HT-29 (cell line): ENCODE measurements at places on chromosomes 16 and 17. TPM values are rescaled to one million over a fixed set of nuclear protein-coding genes. Genes with fewer than 3 reads are reported as not detected.
A peak's percentile ranks its signal among the peaks of the same experiment; 100 is the strongest.

- no peak for DNase-seq
Measured at GRCh38 chr16:9384141-9384540, 292.7 kb downstream of the HAPSTR1 start.

DNA sequence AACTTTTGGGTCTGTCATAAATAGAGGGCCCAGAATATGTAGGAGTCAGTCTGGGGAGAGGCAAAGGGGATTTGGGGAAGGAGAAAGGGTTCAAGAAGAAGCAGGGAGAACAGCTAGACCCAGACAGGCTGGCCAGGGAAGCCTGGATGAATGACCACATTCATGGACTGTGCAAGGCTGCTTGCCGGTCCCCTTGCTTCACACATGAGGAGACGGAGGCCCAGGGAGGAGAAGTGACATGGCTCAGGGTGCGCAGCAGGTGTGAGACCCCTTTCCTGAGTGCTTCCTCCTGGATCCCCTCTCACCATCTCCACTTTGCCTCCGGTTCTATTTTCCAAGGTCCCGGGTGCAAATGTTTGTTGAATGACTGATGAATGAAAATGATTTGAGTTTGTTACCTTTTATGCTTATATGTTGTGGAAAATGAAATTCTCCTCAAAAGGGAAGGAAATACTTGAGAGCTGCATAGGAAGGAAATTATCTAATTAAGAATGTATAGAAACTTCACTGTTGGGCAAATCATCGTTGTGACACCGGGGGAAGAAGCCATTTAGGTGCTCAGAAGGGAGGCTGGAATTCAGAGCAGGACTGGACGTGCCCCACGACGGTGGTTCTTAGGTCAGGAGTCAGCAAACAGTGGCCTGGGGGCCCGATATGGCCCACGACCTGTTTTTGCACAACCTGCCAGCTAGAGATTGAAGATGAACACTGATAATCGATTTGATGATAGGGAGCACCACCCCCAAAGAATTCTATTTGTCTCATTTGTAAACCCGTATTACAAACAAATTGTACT lies 559 bp downstream of the ITGAM start:
- no peak for DNase-seq

- DNase-seq = no peak
Measured at GRCh38 chr16:64206862-64207261, 915.0 kb downstream of the CDH11 start.

GRCh38 chr17:44354582-44355561 lies 8.8 kb downstream of the FAM171A2 start:
- DNase-seq = no peak

Gene MT1H
- not detected in 2 replicates for total RNA-seq

Gene TEX14
- 0.03 TPM in 1 of 2 replicates, not detected in the other for total RNA-seq

- DNase-seq = peak; percentile 47
Measured at GRCh38 chr16:81752225-81752875, 26.7 kb upstream of the PLCG2 start.

GRCh38 chr17:75869282-75870141 lies 8.9 kb downstream of the TRIM47 start:
- DNase-seq = peak; percentile 56

- peak; percentile 34 for DNase-seq
Measured at GRCh38 chr17:58215685-58216084, 3.4 kb downstream of the MKS1 start.

Gene TLCD3B
- 0.79 TPM in 1 of 2 replicates, not detected in the other for total RNA-seq

DNA sequence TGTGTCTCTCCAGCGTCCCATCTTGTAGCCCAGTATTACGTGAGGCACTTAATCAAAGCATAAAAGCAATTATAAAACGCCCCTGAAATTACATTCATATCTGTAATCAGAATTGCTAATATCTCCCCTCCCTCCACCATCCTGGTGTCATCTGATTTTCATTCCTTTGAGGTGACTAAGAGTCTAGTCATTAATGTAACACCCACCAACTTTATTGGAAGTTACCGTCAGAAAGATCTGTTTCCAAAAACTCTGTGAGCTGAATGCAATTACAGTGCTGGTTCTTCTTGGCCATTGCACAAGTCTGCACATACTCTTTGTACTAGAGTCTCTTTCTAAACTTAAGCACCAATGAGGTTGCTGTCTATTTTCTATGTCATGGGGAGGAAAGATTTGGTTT lies 12.5 kb upstream of the MAF start:
- no peak for DNase-seq

- no peak for DNase-seq
Measured at GRCh38 chr17:47855737-47856136, 4.8 kb upstream of the SP6 start.

Gene CMTM2
- not detected in 2 replicates for total RNA-seq

Gene KCNH4
- total RNA-seq = not detected in 2 replicates

GRCh38 chr17:29918016-29918415 lies 12.0 kb downstream of the SSH2 start:
- no peak for DNase-seq

DNA sequence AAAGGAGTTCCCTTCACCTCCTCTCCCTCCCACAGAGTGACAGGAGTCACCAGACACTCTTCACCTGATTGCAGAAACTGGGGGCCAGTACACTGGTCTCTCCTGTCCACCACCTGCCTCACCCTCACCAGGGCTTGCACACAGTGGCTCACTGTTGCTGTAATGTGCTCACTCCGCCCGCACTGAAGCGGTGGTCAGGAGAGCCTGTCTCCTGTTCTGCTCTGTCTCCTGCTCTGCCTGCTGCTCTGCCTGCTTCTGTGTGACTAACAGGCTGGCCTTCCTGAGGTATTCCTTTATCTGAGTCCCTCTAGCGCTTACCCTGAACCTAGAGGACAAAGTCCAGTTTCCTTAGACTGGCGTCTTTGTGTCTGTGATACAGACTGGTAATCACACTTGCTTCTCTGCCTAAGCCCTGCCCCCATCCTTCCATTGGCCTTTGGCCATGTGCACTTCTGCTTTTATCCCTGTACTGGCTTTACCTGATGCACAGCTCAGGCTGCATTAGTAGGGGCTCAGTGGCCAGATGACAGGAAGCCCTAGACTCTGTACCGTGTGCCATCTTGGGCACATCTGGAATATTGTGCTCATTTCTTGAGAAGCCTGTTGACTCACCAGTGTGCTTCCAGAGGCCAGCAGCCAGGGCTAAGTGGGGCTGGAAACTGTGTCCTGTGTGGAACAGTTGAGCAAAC lies 13.3 kb downstream of the PROCA1 start:
- DNase-seq = peak; percentile 95

GRCh38 chr17:76135810-76136188 lies 5.2 kb downstream of the FOXJ1 start:
- DNase-seq = no peak

- no peak for DNase-seq
Measured at GRCh38 chr17:17398188-17398942, 78.4 kb upstream of the MED9 start.

DNA sequence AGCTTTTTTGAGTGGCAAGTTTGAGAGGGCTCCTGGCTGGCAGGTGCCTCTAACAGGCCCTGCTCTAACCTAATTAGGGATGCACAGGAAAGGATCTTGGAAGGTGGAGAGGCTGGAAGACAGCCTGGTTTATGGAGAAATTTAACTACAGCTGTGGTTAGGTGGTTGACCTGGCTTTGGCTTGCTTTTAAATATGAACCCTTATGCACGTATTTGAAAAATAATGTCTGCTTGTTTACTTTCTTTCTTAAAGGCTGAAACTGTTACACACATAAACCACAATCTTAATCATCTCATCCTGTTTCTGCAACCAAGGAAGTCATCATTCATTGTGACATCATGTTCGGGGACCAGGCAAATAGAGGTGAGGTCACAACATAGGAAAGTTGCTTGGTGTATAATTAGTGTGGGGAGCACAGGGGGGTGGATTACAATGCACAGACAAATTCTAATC lies 23.1 kb upstream of the DHRS13 start:
- DNase-seq = no peak

GRCh38 chr16:88088161-88088581 lies 136.9 kb downstream of the BANP start:
- DNase-seq = no peak

GRCh38 chr16:24677388-24677787 lies 52.1 kb upstream of the TNRC6A start:
- no peak for DNase-seq

DNA sequence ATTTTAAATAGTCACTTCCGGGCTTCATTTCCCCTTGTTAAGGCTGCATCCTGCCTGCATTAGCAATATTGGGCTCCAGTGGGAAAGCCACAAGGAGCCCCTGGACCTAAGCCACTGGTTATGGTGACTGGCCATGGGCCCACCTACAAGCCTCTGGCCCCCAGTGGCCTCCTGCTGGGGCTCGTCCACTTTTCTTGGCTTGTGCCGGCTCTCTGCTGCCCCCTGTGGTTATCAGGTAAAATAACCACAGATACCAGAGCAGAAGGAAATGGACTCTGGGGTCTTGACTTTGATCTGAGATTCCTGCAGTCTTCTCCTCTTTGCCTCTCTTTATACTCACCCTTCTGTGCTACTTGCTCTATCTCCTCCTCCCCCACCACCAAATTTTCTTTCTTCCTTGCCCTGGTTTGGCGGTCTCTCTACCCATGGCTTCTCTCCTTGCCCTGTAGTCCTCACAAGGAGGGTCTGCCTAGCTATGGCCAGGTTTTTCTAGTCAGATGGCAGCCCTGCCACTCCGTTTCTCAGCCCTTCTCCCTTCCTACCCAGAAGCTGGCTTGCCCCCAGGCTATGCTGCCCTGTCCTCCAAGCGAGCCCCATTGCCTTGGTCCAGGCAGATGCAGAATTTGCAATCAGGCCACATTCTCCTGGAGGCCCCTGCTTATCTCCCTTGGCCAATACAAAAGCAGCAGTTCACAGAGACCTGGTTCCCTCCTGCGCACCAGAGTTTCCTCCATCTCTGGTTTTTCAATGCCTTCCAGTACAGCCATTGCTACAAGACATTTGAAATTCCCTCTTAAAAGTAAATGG lies 82.9 kb upstream of the RCVRN start:
- peak; percentile 16 for DNase-seq

DNA sequence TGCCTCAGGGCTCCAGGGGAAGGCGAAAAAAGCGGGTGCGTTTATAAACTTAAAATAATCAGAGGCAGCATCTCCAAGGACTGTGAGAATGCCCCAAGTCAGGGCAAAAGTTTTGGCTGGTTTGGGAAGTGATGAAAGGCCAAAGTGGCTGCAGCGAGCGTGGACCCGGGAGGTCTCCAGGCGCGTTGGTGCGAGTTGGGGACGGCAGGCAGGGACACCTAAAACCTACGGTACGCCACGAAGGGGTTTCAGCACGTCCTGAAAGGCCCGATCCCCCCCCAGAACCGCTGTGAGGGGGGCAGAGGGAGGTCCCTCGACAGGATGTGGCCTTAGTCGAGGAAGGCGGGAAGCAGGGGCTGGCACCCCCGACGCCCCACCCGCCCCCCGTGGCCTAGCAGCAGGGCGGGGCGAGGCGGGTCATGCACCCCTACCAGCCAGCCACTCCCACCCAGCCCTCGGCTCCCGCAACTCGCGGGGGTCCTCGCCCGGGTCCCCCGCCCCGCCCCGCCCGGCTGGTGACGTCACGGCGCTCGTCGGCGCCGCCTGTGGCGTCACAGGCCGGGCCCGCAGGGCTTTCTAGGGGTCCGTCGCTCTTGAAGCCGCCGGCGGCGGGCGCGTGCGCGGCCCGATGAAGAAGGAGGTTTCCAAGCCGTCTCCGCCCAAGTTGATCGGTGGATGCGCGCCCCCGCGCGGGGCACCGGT lies at the start of gene MYCBPAP:
Gene MYCBPAP, plus strand, starts transcription at position 569 of the 702 bp plus-strand sequence. CDS start 236 bp downstream, outside the sequence.
- DNase-seq = peak; percentile 61

Gene CHTF8
- 55.1 and 70.6 TPM in 2 replicates for total RNA-seq

DNA sequence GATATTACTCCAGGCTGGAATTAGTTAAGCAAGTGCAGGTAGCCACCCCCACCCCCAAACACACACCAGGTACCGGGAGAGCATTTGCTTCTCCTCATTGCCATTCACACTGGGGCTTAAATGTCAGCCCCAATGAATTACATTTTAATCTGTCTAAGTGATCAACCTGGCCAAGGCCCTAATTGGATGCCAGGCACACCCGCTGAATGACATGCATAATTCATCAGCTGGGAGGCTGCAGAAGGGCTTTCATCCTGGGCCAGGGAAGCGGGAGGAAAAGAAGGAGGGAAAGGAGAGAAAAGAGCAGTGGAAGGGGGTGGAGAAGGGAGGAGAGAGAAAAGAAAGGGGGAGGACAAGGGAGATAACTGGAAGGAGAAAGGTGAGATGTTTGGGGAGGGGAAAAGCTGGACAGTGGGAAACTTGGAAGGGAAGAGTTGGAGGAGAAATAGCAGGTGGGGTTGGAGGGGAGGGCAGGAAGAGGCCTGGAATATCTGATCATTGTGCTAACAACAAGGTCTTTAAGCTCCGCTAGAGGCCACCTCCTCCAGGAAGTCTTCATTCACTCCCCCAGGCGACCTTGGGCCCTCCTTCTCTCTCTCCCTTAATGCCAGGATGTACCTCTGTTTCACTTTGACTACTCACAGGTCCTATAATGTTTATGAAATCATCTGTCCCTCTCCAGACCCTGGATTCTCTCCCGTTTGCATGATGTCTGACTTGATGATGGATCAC lies 40.1 kb upstream of the CES5A start:
- no peak for DNase-seq

- DNase-seq = peak; percentile 80
Measured at GRCh38 chr17:41687828-41688640, 651 bp upstream of the EIF1 start.

- DNase-seq = no peak
Measured at GRCh38 chr16:57730771-57731730, 4.5 kb upstream of the KATNB1 start.

GRCh38 chr16:48546774-48547173 lies 63.2 kb downstream of the N4BP1 start:
- DNase-seq = peak; percentile 57

DNA sequence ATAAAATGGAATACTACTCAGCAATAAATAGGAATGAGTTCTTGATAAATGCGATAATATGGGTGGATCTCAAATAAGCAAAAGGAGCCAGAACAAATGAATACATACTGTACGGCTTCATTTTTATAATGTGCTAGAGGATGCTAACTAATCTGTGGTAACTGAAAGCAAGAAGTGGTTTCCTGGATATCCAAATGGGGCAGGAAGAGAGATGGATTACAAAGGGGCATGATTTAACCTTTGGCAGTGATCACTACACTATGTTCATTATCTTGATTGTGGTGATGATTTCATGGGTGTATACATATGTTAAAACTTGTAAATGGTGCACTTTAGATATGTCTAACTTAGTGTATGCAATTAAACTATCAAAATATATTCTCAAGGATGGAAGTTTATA lies 222.3 kb upstream of the TBX2 start:
- DNase-seq = no peak

Gene CSH1
- not detected in 2 replicates for total RNA-seq

Gene ALDH3A1
- 20.0 and 37.7 TPM in 2 replicates for total RNA-seq

- no peak for DNase-seq
Measured at GRCh38 chr17:67143318-67143717, 99.0 kb downstream of the CACNG1 start.

Gene EFNB3
- total RNA-seq = not detected in 2 replicates

GRCh38 chr17:4529533-4530152 lies 25.5 kb downstream of the MYBBP1A start:
- no peak for DNase-seq

Gene AARS1
- 71.3 and 79.2 TPM in 2 replicates for total RNA-seq

Gene PMFBP1
- 2.3 TPM in 1 of 2 replicates, not detected in the other for total RNA-seq

- no peak for DNase-seq
Measured at GRCh38 chr16:55661941-55662643, 6.3 kb downstream of the SLC6A2 start.
